Type B pancreatic cell (in vitro differentiated cells): ENCODE measurements at places on chromosomes 2 and 18.

DNA sequence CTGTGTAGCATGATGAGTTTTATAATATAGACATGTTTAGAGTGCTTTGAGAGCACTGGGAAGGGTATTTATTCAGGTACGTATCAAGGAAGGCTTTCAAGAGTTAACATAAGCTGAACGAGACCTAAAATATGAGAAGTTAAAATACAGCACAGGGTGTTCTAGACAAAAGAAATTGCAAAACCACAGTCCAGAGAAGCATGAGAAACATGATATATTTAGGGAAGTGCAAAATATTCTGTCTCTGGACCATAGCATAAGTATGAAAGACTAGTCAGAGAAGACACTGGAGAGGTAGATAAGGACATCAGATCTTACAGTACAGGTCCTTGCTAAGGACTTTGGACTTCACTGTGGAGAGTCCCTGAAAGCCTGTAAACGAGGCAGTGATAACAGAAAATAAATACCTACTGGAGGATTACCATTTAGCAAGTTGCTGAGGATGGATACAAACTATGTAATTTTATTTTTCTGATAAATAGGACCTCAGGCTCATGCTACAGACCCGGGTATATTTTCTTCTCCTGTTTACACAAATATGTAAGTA lies 43.7 kb downstream of the FSIP2 start:
- H3K27ac ChIP-seq: no peak overlapping the region
- H3K4me3 ChIP-seq: no peak overlapping the region

DNA sequence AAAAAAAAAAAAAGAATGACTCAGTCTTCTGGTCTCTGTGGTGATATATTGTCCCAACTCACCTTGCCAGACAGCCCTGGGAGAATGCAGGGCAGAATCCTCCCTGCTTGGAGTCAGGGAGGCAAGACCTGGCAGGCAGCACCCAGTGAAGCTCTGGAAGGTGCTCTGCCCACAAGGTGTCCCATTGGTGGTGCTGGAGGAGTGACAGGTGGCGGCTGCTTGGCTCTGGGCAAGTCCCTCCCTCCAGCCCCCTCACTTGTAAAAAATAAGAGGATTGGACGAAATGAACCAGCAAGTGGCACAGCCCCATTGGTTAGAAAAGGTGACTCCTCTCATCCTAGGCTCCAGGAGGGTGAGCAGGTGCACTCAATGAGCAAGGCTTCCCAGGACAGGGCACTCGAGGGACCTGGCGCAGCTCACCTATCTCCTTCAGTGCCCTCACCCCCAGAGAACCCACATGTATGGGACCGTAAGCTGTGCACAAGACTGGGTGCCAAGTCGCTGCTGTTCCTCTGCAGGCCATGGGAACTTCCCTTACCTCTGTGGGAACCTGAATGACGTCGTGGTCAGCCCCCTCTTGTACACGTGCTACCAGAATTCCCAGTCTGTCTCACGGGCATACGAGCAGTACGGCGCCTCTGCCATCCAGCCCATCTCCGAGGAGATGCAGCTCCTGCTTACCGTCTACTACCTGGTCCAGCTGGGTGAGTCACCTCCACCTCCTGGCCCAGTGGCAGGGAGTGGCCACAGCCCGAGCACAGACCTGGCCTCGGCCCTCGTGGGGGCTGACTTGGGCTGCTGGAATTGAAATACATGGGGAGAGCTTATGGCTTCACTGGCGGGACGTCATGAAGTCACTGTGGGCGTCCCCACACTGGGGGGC lies 54.6 kb downstream of the GREB1 start:
- no peak overlapping the region for H3K27ac ChIP-seq
- H3K36me3 ChIP-seq: peaks cover 3% of the 10 kb centered on the region
- H3K4me3 ChIP-seq: no peak overlapping the region
- H3K27me3 ChIP-seq: no peaks in the 10 kb centered on the region

- H3K4me3 ChIP-seq: no peak overlapping the region
- H3K27me3 ChIP-seq: no peaks in the 10 kb centered on the region
- no peak for DNase-seq
- no peak overlapping the region for H3K27ac ChIP-seq
- H3K4me1 ChIP-seq: peaks cover 43% of the 10 kb centered on the region
Observed at GRCh38 chr2:158730621-158731140, 64.4 kb upstream of the DAPL1 start.

DNA sequence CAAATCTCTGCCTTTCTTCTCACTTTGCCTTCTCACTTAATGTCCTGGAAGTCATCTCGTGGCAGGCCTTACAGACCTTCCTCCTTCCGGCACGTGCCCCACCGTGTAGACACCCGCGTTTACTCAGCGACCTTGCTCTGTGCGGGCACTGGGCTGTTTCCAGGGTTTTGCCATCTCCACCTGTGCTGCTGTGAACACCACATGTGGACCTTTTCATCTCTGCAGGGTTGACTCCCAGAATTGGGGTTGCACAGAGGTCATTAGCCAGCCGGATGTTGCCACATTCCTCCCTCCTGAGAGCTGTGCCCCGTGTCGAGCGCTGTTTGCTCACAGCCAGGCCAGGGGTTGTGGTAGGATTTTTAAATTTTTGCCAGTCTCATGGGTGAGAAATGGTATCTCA lies 25.4 kb downstream of the KCNG2 start:
- peaks cover 9% of the 10 kb centered on the region for H3K4me1 ChIP-seq
- H3K27me3 ChIP-seq: peaks cover 6% of the 10 kb centered on the region
- H3K4me3 ChIP-seq: no peak overlapping the region
- H3K36me3 ChIP-seq: no peaks in the 10 kb centered on the region
- no peak for DNase-seq

DNA sequence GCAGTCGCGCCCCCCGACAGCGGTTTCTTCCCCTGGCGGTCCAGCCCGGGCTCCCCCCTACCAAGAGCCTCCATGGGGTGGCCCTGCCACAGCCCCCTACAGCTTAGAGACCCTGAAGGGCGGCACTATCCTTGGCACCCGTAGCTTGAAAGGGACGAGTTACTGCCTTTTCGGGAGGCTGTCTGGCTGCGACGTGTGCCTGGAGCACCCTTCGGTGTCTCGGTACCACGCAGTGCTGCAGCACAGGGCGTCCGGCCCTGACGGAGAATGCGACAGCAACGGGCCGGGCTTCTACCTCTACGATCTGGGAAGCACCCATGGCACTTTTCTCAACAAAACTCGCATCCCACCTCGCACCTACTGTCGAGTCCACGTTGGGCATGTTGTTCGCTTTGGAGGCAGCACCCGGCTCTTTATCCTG lies 475 bp downstream of the SLC4A1AP start:
- peak overlapping the region; percentile 100 for H3K4me3 ChIP-seq
- peaks cover 16% of the 10 kb centered on the region for H3K4me1 ChIP-seq
- H3K27me3 ChIP-seq: no peaks in the 10 kb centered on the region
- peaks cover 11% of the 10 kb centered on the region for H3K36me3 ChIP-seq
- peak overlapping the region; percentile 99 for H3K27ac ChIP-seq

DNA sequence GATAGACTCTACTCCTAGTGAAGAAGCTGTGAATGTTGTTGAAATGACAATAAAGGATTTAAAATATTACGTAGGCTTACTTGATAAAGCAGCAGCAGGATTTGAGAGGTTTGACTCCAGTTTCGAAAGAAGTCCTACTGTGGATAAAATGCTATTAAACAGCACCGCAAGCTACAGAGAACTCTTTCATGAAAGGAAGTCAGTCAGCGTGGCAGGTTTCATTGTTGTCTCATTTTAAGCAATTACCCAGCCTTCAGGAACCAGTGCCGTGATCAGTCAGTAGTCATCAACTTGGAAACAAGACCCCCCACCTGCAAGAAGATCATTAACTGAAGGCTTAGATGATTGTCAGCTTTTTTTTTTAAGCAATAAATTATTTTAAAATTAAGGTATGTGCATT lies 14.0 kb downstream of the USP14 start:
- no peak overlapping the region for H3K27ac ChIP-seq
- no peaks in the 10 kb centered on the region for H3K27me3 ChIP-seq
- no peaks in the 10 kb centered on the region for H3K4me1 ChIP-seq
- H3K36me3 ChIP-seq: peaks cover 22% of the 10 kb centered on the region

DNA sequence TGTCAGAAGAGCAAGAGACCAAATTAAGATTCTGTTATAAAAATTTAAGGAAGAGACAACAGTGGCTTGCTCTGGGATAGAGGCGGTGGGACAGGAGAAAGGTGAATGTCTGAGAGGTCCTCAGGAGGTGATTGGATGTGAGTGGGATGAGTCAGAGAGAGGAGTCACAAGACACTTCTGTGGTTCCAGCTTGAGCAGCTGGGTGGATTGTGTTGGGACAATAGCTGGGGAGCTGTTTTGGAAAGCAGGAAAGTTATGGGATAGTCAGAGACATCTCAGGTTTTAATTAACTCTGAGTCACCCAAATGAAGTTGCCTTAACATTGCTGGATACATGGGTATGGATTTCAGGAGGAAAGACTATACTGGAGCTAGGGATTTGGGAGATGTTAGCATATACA lies 218.0 kb upstream of the TRIB2 start:
- H3K36me3 ChIP-seq: no peaks in the 10 kb centered on the region
- no peaks in the 10 kb centered on the region for H3K4me1 ChIP-seq
- no peak for DNase-seq
- no peak overlapping the region for H3K4me3 ChIP-seq

DNA sequence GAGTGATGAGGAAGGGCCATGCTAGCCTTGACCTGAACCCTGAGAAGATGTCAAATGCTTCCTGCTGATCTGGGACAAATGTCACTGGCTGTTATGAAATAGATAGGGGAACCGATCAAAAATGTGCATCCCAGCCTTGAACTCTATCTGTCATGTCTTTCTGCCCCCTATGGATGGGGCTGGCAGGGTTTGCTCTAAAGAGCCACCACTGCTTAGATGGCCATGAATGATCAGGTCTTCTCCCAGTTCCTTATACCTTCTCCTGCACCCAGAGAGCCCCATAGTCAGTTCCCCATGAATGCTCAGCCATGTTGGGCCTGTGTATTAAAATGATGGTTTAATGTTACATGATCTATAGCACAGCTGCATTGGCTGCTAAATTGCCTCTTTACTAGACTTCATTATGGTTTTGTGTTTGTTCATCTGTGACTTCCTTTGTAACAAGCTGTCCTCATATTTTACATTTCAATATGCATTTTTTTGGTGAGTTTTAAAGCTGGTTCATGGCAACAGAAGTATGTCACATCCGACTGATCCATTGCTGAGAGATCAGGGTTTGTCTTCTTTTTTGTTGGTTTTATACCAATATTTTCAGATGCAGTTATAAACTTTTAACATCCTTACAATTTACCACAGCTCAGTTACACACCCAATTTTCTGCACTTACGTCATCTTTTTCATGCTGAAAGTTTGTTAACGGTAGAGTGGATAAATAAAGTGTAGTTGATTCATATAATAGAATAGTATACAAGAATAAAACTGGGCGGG lies 56.3 kb upstream of the SMAD2 start:
- no peak for DNase-seq
- H3K27ac ChIP-seq: no peak overlapping the region
- no peaks in the 10 kb centered on the region for H3K36me3 ChIP-seq
- no peak overlapping the region for H3K4me3 ChIP-seq

DNA sequence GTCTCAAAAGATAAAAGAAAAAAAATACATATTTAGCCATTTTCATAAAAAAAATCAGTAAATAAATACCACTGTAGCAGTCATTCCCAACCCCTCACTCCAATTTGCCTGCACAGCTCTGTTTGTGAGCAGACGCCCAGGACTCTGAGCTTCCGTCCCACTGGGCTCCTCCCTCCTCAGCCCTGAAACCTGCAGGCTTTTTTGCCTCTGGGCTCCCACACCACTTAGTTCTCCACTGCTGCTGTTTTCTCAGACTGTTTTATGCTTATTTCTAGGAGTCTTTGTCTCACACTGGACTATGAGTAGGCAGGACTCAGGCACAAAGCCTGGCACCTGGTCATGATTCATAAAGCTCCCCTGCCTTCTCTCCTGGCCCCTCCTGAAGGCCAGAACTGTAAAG lies 6.1 kb upstream of the CXCR1 start:
- no peak overlapping the region for H3K4me3 ChIP-seq
- DNase-seq: no peak
- no peaks in the 10 kb centered on the region for H3K4me1 ChIP-seq
- no peak overlapping the region for H3K27ac ChIP-seq
- H3K36me3 ChIP-seq: no peaks in the 10 kb centered on the region

DNA sequence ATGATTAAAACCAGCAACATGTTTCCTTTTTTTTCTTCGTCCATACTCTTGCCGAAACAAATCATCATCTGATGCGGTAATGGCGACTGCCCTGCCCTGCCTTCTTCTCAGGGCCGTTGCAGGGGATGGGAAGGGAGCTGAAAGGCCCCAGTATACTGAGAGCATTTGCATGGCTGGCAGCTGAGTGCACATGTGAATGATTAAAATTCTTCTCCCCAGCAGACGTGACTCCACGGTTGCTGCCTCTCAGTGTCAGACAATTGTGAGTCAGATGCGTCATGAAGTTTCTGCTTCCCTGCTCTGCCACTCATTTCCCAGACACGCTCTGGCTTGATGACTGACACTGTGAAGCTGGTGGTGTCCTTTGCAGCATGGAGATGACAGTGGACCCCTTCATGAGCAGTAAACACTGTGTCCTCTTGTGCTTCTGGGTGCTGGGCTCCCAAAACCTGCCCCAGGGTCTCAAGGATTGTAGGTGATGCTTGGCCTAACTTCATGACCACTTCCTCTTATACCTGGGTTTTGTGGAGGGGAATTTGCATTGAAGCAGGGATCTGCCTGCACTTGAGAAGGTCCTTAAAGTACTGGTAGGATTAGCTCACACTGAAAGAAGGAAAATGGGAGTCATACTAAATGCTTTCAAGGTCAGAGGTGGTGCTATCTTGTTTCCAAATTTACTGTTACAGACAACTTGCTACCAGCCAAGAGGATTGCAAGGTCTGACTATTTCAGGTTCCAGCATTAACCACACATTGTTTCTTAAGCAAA lies 222.5 kb upstream of the COPS8 start:
- peak overlapping the region; percentile 59 for H3K27ac ChIP-seq
- peaks cover 14% of the 10 kb centered on the region for H3K27me3 ChIP-seq
- no peaks in the 10 kb centered on the region for H3K36me3 ChIP-seq
- H3K4me1 ChIP-seq: peaks cover 50% of the 10 kb centered on the region
- H3K4me3 ChIP-seq: no peak overlapping the region

- H3K27me3 ChIP-seq: peaks cover 2% of the 10 kb centered on the region
- H3K36me3 ChIP-seq: no peaks in the 10 kb centered on the region
- no peak overlapping the region for H3K27ac ChIP-seq
- no peak overlapping the region for H3K4me3 ChIP-seq
- peaks cover 13% of the 10 kb centered on the region for H3K4me1 ChIP-seq
Observed at GRCh38 chr2:74418312-74418711, 3.1 kb downstream of the C2orf81 start.

DNA sequence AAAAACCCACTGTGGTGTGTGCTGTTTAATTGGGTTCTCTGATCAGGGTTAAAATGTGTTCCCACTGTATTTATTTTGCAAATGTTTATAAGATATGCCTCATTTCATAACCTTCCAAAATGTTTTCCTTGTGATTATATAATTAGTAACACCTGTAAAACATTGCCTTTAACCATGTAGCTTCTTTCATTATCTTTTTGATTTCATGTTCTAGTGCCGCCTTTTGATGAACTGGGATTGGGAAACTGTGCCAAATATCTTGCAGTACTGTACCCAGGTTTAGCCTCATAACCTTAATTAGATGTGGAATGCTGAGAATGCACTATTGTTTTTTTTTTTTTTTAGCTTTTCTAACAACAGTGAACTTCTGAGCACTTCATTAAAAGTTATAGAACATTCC lies 96.9 kb downstream of the TANC1 start:
- peak overlapping the region; percentile 87 for H3K27ac ChIP-seq
- no peaks in the 10 kb centered on the region for H3K27me3 ChIP-seq
- peaks cover 8% of the 10 kb centered on the region for H3K36me3 ChIP-seq

GRCh38 chr2:70188460-70188859 lies 2.4 kb downstream of the C2orf42 start:
- no peaks in the 10 kb centered on the region for H3K27me3 ChIP-seq
- H3K36me3 ChIP-seq: no peaks in the 10 kb centered on the region
- peak overlapping the region; percentile 39 for H3K27ac ChIP-seq
- peak overlapping the region; percentile 63 for H3K4me3 ChIP-seq

GRCh38 chr18:35193316-35193715 lies 47.5 kb upstream of the ZNF397 start:
- no peaks in the 10 kb centered on the region for H3K36me3 ChIP-seq
- no peaks in the 10 kb centered on the region for H3K27me3 ChIP-seq
- peaks cover 12% of the 10 kb centered on the region for H3K4me1 ChIP-seq
- no peak overlapping the region for H3K4me3 ChIP-seq
- H3K27ac ChIP-seq: no peak overlapping the region
